ENCODE measurements at places on chromosomes 4 and X.

DNA sequence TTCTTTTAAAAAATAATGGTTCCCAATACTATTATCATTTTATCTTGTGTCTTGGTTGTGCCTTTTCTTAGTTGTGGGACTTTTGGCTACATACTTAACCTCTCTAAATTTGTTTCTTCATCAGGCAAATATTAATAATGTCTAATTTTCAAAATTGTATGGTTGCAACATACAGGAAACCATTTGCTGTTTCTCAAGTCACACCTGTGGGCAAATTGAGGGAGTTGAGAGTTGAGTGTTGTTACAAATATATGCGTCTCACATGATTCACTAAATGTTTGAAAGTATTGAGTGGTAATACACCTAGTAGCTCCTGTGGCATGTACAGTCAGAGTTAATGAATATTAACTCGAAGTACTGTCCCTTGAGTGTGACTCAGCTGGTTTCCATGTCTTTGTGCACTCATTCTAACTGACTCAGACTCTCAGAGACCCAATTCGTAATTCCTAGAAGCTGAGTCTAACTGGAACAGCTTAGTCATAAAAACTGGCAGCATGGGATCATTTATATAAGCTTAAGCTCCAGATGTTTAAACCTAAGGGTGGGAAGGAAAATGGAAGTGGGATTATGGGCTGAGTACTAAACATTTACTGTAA is 802.4 kb downstream of the TRIML1 start:
- DNase-seq, result no peak

DNA sequence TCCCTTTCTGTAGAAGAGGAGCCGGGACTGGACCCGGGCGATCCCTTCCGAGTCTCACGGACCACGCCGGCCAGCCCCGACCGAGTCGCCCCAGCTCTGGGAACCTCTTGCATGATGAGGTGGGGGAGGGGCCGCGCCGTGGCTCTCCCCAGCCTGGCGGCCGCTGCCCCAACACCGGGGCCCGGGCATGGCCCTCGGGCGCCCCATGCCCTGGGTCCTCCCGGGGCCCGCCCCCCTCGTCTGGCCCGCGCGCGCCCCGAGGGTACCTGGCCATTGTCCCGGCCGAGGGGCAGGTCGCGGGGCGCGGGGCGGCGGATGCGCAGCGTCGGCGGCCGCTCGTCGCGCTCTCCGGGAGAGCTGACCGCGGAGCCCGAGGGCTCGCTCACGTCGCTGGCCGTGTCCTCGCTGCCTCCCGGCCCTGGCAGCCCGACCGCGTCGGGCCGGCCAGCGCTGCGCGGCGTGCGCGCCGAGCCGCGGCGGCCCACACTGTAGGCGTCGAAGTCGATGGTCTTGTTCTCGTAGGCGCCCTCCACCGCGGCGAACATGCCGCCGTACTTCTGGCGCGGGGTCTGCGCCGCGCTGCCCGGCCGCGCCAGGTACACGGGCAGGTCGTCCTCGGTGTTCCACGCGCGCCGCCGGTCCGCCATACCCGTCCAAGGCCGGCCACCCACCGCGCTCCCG is 423 bp downstream of the CRMP1 start:
- DNase-seq, result no peak

- no peak for DNase-seq
Observed at GRCh38 chrX:134368126-134368525, 91.8 kb upstream of the HPRT1 start.

DNA sequence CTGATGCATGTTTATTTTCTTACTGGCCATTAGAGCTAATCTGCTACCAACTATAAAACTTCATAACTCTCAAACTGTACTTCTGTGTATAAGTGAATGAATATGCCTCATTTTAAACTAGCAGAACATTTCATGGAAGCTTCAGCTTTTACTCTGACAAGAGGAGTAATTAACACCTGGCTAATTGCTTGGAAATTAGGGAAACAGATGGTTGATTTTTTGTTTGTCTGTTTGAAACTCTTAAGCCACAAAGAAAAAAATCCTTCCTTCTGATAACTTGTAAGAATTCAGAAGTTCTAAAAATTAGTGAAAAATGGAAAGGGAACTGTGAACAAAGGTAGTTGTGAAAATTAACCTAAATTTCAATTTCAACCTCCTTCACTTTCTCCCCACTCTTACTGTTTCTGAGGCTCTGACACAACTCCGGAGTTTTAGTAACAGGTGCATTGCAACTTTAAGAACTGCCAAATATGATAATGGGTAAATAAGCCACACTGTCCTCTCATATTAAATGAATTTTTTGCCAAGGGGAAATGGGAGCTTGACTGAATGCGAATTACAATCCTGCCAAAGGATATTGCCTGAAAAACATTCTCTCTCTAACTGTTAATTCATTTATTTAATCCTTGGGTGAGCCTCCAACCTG is 1.0 kb downstream of the EGF start:
- no peak for DNase-seq

- DNase-seq, result no peak
Observed at GRCh38 chrX:13428053-13428786, 108.4 kb upstream of the ATXN3L start.

GRCh38 chr4:986428-986878 is 391 bp upstream of the IDUA start:
- no peak for DNase-seq

GRCh38 chr4:36573441-36573840 is 292.0 kb downstream of the DTHD1 start:
- DNase-seq, result no peak

- DNase-seq, result no peak
Observed at GRCh38 chrX:14173873-14174272, 144.2 kb upstream of the GEMIN8 start.

DNA sequence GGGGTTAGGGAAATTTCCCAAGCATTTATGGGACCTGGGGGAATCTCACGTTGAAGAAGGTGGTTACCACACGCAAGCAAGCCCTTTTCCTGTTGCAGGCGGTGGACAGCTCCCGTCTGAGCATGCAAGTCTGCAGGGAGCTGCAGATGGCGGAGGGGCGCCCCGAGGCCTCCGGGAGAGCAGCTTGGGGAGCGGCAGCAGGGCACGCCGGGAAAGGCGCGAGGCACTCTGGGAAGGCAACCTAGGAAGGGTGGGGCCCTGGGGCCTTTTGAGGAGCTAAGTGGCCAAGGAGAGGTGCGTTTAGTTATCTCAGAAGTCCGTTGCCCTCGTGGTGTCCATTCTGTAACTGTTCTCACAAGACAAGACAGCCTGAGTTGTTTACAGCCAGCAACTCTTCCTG is 57.0 kb upstream of the SLC25A4 start:
- DNase-seq, result no peak

DNA sequence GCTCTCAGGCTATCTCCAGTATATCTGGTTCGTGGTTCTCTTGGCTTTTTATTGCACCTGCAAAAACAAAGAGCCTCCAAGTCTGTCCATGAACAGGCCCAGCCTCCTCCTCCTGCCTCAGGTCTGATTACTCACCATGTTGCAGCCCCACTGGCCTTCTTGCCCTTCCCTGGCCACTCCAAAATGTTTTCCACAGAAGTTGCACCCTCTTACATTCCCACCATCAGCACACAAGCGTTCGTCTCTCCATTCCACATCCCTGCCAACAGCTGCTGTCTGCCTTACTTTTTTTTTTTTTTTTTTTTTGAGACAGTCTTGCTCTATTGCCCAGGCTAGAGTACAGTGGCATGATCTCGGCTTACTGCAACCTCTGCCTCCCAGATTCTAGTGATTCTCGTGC is 86.7 kb downstream of the RFC1 start:
- no peak for DNase-seq

- no peak for DNase-seq
Observed at GRCh38 chr4:60911127-60911526, 289.0 kb upstream of the ADGRL3 start.

DNA sequence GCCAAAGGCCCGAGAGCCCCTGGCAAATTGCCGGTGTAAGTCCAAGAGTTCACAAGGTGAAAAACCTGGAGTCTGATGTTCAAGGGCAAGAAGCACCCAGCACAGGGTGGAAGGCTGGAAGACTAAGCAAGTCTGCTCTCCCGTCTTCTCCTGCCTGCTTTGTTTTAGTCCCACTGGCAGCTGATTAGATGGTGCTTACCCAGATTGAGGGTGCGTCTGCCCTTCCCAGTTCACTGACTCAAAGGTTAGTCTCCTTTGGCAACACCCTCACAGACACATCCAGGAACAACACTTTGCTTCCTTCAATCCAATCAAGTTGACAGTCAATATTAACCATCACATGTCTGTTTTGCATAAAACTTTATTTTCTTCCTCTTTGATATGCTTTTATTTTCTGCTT is 157.4 kb downstream of the HS3ST1 start:
- DNase-seq, result no peak

DNA sequence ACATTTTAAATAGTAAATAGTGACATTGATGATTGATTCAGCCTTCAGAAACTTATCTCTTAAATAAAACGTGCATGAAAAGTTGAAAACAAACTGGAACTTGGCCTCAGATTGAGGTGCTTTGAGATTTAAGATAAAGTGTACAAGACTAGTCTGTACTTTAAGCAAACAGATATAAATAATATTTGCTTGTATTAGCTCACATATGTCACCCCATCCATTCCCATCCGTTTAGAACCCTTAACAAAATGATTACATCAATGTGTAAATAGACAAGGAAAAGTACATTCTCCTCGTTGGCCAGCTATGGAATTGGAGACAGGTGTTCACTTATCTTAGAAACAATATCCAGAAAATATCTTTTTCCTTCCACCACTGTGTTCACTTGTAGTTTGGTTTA is 130.8 kb downstream of the BANK1 start:
- DNase-seq, result no peak

- no peak for DNase-seq
Observed at GRCh38 chr4:89101256-89102161, 9.8 kb upstream of the TIGD2 start.

DNA sequence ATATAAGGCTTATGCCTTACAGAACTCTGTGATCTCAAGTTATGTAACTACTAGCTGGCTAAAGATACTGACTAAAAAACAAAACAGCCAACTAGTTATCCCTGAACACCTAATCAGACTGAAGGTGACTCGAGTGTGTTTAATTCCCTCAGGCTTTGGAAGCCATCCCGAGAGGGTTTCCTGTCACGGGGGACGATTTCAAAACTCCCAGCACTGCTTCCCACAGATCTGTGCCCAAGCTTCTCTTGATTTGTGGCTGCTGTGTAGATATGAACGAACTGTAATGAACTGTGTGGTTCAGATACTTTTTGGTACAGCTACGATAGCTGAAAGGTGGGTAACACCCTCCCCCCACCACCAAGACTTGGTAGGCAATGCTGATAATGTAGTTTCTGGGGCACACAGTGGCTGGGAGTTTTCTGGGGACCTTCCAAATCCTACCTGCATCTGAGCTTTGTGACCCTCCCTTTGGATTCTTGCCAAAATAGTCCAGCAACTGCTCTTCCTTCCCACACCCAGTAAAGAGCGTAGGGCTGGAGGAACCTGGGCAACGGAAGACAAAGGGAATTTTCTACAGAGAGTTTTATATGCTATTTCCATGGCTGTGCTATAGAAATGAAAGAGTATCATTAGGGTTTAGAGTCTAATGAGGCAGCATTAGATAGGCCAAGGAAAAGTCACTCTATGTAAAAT is 148.8 kb downstream of the MGST2 start:
- DNase-seq, result no peak

DNA sequence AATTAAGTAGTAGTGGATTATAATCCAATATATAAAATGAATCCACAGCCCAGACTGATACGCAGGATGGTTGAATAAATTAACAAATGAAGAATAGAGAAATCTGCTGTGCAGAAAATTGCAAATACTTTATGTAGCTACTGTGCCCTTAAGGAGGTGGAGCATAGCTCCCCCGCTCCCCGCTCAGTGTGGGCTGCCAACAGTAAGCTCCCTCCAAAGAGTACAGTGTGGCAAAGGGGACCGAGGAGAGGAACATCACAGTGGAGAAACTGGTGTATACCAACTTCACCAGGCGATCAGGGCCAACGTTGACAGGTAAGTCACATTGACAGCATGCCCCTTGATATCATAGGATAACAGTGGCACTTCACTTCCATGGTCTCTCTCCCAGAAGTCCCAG is 57.9 kb upstream of the CLDN34 start:
- no peak for DNase-seq

GRCh38 chrX:3728454-3728853 is 15.0 kb upstream of the PRKX start:
- no peak for DNase-seq

- DNase-seq, result no peak
Observed at GRCh38 chrX:54492340-54492739, 3.7 kb downstream of the FGD1 start.

- DNase-seq, result no peak
Observed at GRCh38 chr4:75637827-75638226, 7.5 kb upstream of the CDKL2 start.

DNA sequence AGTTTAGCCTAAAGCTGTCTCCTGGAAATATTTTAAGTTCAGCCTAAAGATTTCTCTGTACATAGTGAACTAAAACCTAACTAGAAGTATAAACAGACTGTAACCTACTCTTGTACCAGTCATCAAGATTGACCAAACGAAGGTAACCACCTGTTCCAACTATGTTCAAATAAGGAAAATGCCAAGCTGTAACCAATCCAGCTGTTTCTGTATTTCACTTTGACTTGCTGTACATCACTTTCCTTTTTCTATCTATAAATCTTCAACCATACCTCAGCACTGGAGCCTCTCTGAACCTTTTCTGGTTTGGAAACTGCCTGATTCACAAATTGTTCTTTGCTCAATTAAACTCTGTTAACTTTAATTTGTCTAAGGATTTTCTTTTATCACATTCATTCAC is 3.1 kb upstream of the CYSLTR1 start:
- no peak for DNase-seq

DNA sequence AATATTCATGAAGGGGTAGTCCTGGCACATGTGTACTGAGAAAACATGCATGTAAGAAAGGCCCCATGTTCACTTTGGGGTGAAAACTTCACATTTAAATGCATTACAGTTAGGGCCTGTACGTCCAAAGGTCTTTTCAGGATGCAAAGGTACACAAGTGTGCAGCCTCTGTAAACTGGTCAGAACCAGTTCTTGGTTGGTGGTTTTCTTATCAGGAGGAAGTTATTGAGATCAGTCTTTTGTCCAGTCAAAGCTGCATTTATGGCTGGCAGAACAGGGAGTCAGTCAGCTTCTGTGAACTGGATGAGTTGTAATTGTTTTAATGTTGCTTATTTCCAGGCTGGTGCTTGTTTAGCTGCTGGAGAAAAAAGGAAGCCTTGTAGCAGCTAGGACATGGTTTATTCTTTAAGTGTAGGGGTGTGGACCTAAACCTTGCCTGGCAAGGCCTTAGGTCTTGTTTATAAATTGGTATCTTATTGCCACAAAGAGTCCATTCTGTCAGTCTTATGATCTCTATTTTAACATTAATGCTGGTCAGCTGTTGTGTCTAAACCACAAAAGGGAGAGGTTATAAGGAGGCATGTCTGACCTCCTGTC is 1906.6 kb upstream of the TENM3 start:
- DNase-seq, result no peak

DNA sequence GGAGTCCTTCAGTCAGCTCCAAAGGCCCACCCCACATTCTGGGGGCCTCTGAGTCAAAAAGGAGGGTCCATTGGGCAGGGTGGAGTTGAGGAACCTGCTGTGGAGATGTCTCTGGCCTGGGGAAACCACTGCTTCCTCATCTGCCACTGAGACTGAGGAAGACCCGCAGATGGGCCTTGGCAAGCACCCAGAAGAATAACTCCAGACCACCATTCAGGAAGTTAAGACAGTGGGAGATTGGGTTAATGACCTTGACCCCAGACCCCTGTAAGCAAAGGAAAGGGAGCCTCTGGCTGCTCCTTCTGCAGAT is 8.1 kb upstream of the HSD17B10 start:
- DNase-seq, result no peak

Measured in stimulated activated CD8-positive, alpha-beta memory T cell treated with anti-CD3 and anti-CD28 coated beads, Interleukin-4, amount 100 ng/mL, for 1 hour (primary cell).